ENCODE measurements at places on chromosomes 2 and 18. TPM values are rescaled to one million over a fixed set of nuclear protein-coding genes. Genes with fewer than 3 reads are reported as not detected.

The UGT1A6 gene
- polyA plus RNA-seq, result not detected

The NEB gene
- 0.47 TPM for polyA plus RNA-seq

The INHBB gene
- polyA plus RNA-seq, result not detected

The CKAP2L gene
- 37.4 TPM for polyA plus RNA-seq

The WDSUB1 gene
- 12.7 TPM for polyA plus RNA-seq

Measured in GM12878 (cell line).